Kidney capillary endothelial cell (primary cell): ENCODE measurements at places on chromosomes 7 and 10.

DNA sequence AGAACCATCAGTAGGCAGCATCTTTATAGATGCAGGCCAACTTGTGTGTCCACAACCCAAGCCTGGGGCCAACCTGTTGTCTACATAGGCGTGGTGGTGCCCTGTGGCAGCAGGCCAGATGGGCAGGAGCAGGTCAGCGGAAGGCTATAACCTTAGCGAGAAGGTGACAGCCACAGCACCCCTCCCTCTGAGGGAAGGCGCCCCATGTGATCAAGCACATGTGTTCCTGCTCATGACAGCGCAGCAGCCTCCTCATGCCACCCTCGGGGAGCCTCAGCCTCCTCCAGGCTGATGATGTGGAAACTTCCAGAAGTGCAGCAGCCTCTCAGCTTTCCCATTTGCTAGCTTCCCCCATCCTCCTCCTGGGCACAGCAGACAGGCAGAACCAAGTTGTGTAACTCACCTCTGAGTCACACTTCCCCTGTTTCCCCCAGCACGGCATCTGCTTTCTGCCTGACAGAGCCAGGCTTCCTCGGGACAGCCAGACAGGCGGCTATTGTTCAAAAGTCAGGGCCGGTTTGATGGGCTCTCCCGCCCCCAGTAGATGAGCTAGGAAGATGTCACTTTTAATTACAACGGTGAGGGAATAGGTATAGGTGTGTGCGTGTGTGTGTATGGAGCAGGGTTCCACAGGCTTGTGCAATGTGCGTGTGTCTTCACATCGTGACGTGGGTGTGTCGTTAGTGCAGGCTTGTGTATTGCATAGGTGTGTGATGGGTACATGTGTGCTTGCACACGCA, 312.0 kb upstream of the ZMIZ1 start:
- DNase-seq: peak; percentile 99

GRCh38 chr7:50754241-50754640, 28.5 kb downstream of the GRB10 start:
- DNase-seq: no peak

DNA sequence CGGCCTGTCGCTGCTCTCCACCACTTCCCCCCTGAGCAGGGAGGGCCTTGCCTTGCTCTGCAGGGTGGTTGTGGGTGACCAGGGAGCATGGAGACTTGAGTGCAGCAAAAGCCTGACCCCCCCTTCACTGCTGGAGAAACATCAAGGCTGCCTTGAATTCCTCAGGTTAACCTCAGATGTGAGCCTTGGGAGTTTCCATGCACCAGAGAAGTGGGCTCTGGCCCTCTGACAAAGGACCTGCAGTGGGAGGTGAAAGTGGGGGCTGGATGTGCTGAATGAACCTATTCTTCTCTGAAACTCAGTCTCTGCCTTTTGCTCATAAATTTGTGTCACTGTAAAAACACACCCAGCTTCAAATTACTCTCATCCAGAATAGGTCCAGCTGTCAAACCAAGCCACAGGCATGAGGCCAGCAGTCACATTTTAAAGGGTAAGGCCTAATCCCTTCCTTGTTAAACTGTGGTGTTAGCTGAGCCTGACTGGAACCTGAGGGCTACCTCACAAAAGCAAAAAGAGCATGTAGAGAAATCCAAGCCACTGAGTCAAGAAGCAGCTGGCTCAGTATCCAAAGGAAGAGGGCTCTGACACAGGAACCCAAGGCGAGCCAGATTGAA, 356.8 kb downstream of the CCSER2 start:
- DNase-seq: no peak

- no peak for DNase-seq
Observed at GRCh38 chr7:84697506-84697905, 489.4 kb downstream of the SEMA3D start.

- DNase-seq: no peak
Observed at GRCh38 chr7:601036-601594, 81.5 kb upstream of the PDGFA start.

DNA sequence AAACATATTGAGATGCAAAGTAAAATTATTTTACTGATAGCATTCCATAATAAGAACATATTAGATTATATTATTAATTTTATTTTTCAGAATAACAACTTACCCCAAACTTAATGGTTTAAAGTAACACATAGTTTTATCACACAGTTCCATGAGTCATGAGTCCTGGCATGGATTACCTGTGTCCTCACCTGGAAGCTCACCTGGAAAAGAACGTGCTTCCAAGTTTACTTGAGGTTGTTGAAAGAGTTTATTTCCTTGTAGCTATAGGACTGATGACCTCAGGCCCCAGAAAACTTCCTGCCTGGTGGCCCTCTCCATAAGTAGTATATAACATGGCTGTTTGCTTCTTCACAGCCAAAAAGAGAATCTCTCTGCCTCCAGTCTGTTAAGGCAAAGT, 254.6 kb downstream of the TFEC start:
- no peak for DNase-seq

DNA sequence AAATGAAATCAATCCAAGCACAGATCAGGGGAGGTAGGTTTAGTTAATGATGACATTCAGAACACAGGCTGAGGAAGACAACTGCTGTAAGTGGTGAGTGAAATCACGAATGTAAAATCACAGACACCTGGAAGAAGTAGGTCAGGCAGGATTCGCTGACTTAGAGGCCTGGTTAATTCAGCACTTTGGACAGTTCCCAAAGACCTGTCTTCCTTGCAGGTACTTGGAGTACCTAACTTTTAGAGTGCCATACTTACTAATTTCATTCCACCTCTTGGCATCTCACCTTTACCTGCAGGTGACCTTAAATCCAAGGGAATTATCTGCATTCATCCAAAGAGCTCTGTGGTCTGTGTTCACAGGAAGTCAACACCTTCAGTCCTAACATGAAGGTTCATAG, 822.3 kb downstream of the PHTF2 start:
- no peak for DNase-seq

GRCh38 chr10:101816376-101816775, 1.9 kb downstream of the OGA start:
- no peak for DNase-seq

DNA sequence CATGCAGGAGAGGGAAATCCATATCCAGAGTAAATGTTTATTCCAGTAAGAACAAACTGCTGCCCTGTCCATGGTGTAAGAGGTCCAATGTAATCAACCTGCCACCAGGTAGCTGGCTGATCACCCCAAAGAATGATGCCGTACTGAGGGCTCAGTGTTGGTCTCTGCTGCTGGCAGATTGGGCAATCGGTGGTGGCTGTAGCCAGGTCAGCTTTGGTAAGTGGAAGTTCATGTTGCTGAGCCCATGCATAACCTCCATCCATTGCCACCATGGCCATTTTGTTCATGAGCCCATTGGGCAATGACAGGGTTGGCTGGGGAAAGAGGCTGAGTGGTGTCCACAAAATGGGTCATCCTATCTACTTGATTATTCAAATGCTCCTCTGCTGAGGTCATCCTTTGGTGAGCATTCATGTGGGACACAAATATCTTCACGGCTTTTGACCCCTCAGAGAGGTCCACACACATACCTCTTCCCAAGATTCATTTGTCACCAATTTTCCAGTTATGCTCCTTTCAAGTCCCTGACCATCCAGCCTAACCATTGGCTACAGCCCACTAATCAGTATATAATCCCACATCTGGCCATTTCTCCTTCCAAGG, 23.3 kb upstream of the PAPSS2 start:
- DNase-seq: no peak
